EH (cell line): ENCODE measurements at places on chromosomes 6 and 20.
A peak's percentile ranks its signal among the peaks of the same experiment; 100 is the strongest.

GRCh38 chr6:105485456-105485855 lies 82.6 kb upstream of the PREP start:
- no peak for DNase-seq

DNA sequence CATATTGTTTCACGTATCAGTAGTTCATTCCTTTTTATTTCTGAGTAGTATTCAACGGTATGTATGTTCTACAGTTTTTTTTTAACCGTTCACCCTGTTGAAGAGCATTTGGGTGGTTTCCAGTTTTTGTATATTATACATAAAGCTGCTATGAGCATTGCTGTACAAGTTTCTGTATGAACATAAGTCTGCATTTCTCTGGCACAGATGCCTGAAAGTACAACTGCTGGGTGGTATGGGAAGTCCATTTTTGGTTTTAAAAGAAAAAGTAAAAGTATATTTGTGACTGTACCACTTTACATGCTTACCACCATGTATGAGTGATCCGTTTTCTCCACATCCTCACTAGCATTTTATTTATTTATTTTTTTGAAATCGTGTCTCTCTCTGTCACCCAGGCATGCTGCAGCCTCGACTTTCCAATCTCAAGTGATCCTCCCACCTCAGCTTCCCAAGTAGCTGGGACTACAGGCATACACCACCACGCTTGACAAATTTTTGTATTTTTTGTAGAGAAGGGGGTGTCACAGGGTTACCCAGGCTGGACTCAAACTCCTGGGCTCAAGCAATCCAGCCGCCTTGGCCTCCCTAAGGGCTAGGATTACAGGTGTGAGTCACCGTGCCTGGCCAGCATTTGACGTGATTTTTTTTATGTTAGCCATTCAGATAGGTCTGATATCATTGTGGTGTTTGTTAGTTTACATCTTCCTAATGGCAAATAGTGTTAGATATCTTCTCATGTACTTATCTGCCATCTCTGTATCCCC lies 11.0 kb upstream of the SIM1 start:
- DNase-seq = peak; percentile 52

GRCh38 chr6:7033202-7033601 lies 74.6 kb upstream of the RREB1 start:
- DNase-seq = no peak

DNA sequence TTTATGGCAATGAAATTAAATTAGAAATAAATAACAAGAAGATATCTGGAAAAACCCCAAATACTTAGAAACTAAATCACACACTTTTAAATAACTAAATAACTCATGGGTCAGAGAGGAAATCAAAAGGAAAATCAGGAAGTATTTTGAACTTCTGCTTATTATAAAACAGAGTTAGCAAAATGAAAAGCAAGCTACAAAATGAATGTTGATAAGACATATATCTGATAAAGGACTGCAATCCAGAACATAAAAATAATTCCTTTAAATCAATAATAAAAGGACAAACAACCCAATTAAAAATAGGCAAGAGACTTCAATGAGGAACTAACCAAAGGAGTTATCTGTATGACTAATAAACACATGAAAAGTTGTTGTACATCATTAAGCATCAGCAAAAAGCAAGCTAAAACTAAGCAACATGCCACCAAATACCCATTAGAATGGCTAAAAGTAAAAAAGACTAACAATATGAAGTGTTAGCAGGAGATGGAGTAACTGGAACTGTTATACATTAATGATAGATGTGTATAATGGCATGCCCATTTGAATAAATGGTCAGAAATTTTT lies 38.9 kb upstream of the STMND1 start:
- no peak for DNase-seq

- DNase-seq = no peak
These were observed 115.6 kb upstream of the CDYL start for GRCh38 chr6:4660377-4661321.

GRCh38 chr6:12009876-12010634 lies 2.1 kb upstream of the HIVEP1 start:
- peak; percentile 69 for DNase-seq

GRCh38 chr20:4161401-4162251 lies 146.3 kb upstream of the RNF24 start:
- DNase-seq = no peak

- no peak for DNase-seq
These were observed at the start of gene TUBB1 for GRCh38 chr20:59019217-59019616. TUBB1 (plus strand) TSS chr20:59019429; CDS start chr20:59019523, 94 bp downstream.

DNA sequence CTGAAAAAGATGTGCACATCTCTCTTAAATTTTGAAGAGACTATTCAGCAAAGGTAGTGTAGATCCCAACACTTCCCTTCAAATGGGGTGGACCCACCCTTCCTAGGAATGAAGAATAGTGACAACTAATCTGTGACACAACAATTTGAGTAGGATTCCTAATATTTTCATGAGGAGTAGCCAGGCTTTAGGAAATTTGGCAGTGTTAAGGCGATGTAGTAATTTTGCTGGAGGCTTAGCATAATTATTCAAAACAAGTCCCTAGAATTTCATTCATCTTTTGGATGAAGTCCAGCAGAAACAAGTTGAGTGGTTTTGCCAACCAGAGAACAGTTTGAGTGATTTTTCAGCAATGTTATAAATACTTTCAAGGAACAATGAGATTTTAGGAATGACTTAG lies 52.4 kb downstream of the ELOVL4 start:
- DNase-seq = peak; percentile 39

DNA sequence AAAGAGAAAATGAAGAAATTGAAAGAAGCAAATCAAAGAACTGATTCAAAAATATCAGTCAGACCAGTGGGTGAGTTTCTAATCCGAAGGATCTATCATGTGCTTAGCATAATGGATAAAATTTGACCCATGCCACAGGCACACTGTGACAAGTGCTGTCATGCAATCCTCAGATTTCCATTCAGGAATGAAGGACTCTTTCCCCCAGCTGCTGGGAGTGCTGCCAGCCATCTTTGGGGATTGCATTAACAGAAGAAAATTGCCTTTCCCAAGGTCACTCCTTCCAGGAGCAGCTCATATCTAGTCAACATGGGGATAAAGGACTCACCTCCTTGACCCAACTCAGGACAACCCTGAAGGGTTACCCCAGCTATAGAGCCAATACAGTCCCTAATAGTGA lies 316.7 kb upstream of the TBX18 start:
- no peak for DNase-seq

- no peak for DNase-seq
These were observed 483.9 kb downstream of the CD83 start for GRCh38 chr6:14601490-14601889.
